ENCODE measurements at places on chromosomes 4 and X.

DNA sequence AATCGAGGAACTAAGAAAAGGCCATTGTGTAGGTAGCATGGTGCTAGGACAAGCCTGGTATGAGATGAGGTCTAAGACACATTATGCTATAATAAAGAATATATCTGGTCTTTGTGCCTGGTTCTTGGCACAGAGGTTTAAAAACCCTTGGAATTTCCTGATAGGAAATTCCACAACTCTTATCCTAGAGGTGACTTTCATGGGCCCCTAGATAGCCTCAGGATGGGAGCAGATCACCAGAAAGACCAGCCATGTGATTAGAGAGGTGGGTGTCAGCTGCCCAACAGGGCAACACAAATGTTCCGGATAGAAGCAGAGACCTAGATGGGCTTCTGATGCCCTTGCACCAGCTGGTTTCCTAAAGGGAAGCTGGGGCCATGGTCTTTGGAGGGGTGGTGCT is 107.2 kb downstream of the SCD5 start:
- DNase-seq, result no peak

GRCh38 chr4:123599920-123600810 is 203.6 kb downstream of the SPRY1 start:
- peak; percentile 41 for DNase-seq

DNA sequence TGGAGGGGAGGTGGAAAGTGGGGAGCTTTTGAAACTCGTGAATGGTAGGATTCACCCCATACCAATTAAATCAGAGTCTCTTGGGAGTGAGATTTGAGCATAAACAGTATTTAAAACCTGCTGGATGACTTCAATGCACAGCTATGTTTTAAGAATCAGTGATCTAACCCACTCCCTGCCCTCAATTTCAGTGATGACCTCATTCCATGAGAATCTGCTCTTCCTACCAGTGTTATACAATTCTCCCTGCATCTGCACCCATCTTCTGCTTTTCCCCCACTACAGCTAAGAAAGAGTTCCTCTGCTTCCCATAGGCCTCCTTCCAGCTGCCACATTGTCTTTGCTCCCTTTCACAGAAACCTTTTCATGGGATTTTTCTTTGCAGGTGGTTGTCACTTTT is 18.3 kb upstream of the H2AZ1 start:
- DNase-seq, result no peak

DNA sequence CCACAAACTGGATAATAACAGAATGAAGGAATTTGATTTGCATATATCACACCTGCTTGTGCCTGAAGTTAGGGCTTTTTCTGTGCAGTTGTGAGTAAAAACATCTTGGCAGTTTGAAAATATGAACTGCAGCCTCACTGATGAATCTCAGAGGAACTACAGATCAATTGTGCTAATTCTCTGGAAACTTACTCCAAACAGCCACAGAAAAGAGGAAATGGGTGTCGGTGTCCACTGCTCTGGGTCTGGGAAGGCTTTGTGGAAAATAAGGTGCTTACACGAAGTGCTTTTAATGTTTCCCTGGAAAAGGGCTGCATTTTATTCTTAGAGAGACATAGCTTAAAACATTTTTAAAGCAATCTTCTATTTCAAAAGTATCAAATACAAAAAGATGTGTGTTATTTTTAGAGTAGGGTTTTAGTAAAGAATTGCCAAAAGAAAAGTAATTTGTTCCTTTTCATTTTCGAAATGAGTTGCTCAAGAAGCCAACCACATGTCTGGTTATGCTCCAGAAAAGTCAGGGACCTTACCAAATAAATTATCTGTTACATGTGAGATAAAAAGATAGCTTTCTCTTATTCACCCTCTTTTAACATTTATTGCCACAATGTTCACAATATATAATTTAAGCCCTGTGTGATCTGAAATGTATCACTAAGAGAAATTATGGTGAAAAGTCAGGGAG is 240.1 kb downstream of the FRAS1 start:
- no peak for DNase-seq

DNA sequence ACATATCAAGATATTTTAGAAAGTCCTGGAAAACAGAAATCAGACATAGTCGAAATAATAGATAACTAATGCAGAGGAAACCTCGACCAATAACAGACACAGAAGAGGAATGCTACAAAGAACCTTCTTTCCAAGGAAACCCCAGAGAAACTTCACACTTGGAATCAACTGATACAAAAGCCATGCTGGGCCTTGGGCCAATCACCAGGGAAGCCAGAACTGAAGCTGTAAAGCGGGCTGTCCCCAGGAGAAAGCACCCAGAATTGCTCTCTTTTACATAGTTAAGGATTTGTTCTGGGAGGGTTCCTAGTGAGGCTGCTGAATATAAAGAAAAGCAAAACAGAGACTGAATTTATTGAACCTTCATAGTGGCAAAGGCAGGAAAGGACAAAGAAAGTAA is 100.5 kb downstream of the PRDM5 start:
- DNase-seq, result no peak

- DNase-seq, result no peak
These were observed 218.6 kb downstream of the DCAF12L2 start for GRCh38 chrX:125947501-125947900.

DNA sequence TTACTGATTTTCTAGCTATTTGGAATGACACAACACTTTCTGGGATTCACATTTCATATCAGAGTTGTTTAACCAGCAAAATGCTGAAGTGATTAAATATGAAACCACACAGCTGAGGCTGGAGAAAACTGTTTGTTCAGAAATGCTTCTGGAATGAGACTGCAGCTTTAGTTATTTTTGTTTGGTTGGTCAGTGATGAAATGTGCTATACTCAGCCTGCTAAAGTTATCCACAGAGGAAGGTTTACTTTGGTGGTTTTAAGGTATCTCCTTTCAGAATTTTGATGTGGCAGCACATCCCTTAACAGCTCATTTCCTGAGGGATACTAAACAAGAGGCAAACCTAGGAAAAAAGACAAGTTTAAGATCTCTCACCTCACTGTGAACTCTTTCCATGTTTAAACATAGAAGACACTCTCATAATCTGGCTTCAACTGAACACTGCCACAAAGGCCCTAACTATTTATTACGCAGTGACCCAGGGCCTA is 106.6 kb upstream of the PDE5A start:
- DNase-seq, result no peak

DNA sequence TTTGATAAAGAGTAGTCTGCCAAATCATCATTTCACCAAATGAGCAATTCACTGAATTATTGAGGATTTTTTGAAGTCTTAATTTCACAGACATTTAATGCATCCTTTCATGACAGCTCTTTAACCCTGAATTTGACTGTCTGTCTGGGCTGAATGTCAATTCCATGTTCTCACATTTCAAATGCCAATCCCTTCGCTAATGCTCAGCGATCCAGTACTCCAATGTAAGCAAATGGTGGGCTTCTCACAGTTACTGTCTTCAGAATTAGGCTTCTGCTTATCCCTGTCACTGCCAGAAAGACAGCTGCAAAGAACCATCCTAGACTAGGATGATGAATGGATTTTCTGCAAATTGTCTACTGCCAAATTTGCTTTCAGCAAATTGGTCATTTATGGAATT is 36.2 kb upstream of the USP38 start:
- DNase-seq, result no peak

DNA sequence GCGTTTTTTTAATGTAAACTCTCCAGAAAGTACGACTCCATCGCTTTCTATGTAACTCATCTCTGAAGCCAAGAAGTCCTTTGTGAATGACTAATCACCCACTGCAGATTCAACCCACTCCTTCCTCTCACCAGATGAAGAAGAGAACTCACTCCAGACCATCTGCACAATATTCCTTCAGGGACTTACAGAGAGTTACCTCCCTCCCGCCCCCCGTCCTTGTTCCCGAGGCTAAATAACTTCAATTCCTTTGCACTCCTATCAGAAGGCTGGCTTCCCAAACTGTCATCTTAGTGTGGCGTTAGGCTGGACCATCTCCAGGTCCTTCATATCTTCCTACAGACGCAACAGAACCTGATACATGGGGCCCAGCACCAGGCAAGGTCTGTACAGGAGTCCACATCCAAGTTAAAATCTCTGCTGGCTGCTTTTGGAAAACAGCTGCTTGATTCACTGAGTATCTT is 82.4 kb downstream of the AFAP1 start:
- no peak for DNase-seq

DNA sequence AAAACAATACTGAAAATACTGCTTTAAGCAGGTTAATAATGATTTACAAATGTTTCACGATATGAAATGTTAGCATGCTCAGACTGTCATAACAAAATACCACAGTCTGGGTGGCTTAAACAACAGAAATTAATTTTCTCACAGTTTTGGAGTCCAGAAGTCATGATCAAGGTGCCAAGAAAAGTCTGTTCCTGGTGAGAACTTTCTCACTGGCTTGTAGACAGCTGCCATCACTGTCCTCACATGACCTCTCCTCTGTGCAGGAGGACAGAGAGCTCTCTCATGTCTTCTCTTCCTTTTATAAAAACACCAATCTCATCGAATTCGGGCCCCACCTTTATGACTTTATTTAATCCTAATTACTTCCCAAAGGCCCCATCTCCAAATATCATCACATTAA is 426.7 kb downstream of the KLHL13 start:
- DNase-seq, result no peak

- no peak for DNase-seq
These were observed 152.1 kb upstream of the DGKK start for GRCh38 chrX:50622751-50623150.

- no peak for DNase-seq
These were observed 79.7 kb upstream of the GNPDA2 start for GRCh38 chr4:44806071-44806470.

GRCh38 chrX:133171962-133172708 is 46.0 kb downstream of the TFDP3 start:
- no peak for DNase-seq

DNA sequence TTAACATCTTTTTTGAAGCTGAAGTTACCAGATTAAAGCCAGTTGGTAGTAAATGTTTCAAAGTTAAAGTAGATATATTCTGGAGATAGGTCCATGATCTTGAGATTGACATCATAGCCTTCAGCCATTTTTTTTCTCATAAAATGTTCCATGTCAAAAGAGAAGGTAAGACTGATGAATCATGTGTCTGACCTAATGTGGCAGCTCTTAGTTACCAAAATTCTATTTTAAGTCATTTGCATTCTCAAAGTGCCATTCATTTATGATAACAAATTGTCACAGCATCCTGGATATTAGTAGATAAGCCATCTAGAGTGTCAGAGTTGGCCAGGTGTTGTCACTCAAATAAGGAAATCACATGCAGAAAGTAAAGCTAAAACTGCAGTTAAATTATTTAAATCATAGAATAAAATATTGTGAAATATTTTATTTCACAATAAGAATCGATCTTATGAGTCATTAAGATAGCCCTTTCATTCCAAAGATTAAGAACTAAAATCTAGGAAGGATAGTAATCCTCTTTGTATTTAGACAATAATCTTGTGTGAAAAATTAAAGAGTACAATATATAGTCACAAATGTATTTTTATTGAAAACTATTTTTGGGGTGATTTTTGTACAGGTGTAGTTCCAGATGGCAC is 65.7 kb upstream of the ADAD1 start:
- DNase-seq, result no peak

- DNase-seq, result no peak
These were observed 127.0 kb downstream of the CCNG2 start for GRCh38 chr4:77284036-77284435.

GRCh38 chrX:1475881-1476280 is 23.2 kb upstream of the ASMTL start:
- DNase-seq, result no peak

DNA sequence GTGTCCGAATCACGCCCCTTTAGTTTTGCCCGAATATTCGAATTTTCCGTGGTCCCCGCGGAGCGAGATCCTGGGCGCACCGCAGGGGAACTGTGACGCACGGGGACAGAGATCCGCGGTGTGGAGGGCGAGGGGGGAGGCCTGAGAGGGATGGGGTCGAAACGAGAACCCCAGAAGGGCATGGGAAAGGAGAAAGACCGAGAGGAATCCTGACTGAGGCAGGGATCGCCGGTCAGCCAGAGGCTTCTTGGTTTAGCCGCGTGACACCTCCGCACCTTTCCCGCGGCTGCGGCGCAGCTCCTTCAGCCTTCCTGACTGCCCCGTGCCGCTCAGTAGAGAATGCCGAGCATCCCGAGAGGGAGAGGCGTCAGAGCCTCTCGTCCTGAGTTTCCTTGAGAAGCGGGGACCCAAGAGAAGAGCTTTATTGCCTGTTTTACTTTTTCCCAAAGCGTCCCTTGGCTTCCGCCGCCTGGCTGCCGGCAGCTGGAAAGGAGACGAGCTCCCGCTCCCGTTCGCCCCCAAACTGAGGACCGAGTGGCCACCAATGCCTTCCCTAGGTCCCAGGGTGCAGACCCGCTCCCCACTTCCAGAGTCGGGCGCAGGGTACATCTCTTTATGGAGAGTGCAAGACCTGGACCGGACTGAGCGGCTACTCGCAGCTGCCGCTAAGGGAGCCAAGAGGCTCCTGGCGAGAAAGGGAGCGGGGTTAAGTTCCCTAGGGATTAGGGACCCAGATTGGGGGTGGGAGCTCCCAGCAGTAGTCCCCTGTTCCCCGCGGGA is 911 bp upstream of the GPR50 start:
- no peak for DNase-seq

- DNase-seq, result no peak
These were observed 17.2 kb upstream of the SH3TC1 start for GRCh38 chr4:8181844-8182243.

GRCh38 chr4:81923140-81923539 is 450.7 kb downstream of the HNRNPD start:
- DNase-seq, result no peak

DNA sequence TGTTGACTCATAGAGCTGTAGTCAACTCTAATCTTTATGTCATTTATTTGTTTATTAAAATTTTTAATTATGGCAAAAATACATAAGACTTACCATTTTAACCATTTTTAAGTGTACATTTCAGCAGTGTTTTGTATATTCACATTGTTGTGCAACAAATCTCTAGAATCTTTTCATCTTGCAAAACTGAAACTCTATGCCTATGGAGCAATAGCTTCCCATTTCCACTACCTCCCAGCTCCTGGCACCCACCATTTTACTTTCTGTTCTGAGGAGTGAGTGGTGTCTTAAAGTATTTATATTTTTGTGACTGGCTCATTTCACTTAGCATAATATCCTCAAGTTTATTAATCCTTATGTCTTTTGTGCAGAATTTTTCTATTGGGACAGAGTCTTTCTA is 181.0 kb downstream of the GPAT3 start:
- DNase-seq, result no peak

DNA sequence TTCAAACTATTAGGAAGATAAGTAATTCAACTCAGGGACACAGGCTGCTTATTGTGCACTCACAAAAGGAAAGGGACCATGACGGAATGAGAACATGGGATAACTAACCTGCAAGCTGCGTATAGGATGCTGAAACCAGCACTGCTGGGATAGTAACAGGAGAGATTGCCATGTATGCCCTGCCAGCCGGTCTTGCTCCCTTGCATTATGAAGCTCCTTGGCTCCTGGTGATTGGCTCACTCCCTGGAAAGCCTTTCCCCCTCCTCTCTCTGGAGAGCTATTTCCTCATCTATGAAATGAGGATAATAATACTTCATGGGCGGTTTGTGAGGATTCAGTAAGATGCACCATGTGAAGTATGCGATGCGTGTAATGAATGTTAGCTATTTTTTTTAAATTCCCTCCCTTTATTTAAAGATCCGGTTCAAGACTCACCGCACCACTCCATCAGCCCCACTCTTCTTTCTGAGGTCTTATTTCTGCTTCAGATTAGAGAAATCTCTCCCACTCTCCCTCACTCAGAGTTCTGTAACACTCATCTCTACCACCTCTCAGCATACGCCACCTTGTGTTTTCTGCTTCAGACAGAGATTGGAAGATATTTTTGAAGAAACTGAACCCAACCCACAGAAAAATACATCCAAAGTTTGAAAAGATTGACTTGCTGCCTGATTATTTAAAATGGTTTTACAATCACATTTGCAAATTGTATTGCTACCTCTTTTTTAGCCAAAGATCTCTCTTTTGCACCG is 18.4 kb downstream of the MSMO1 start:
- no peak for DNase-seq

- no peak for DNase-seq
These were observed 46.8 kb downstream of the CC2D2A start for GRCh38 chr4:15516494-15516893.

All from stimulated activated CD8-positive, alpha-beta memory T cell treated with anti-CD3 and anti-CD28 coated beads, Interleukin-15, amount 100 ng/mL, for 4 hours (primary cell).